Activated CD4-positive, alpha-beta T cell treated with anti-CD3 and anti-CD28 coated beads for 36 hours (primary cell): ENCODE measurements at places on chromosomes 16 and 17. TPM values are rescaled to one million over a fixed set of nuclear protein-coding genes. Genes with fewer than 3 reads are reported as not detected.

DNA sequence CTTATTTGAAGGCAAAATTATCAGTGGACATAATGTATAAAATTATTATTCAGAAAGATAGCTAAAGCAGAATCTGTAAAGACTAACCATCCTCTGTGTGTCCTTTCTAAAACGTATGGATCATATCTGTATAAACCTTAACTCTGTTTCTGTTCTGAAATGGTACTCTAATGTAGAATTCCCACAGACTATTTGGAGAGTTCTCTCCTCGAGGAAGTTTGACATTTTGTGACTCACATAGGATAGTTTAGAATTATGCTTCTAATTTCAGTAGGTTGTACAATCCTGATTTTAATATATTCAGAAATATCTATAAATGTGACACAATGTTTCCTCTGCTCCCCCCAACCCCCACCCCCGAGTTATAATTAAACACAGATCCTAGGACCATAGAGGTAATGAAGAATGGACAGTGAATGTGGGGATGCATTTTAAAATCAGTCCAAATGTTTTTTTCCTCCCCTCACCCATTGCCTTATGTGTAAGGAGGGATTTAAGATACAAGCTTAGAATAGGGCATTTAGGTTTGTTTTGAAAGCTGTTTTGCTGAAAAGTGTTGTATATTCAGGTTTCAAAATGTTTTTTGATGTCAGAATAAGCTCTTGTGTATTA is 66.8 kb downstream of the BCAS3 start:
- no peak overlapping the region for H3K27ac ChIP-seq
- no peak for DNase-seq
- H3K4me1 ChIP-seq: no peaks in the 10 kb centered on the region
- H3K36me3 ChIP-seq: peaks cover 4% of the 10 kb centered on the region
- no peaks in the 10 kb centered on the region for H3K27me3 ChIP-seq

DNA sequence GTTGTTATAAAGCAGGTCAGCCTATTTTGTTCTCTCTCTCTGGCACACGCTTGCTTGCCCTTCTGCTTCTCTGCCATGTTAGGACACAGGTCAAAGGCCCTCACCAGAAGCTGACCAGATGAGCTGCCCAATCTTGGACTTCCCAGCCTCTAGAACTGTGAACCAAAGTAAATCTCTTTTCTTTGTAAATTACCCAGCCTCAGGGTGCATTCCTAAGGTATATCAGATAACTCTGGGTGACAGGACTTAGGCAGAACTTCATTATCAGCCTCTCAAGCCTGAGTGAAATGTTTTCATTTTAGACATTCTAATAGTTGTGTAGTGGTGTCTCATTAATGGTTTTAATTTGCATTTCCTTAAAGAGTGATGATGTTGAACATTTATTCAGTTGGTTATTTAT is 124.3 kb downstream of the CDRT15L2 start:
- no peak overlapping the region for H3K4me3 ChIP-seq
- H3K4me1 ChIP-seq: peaks cover 3% of the 10 kb centered on the region
- H3K27ac ChIP-seq: no peak overlapping the region
- H3K27me3 ChIP-seq: no peaks in the 10 kb centered on the region
- DNase-seq: no peak

DNA sequence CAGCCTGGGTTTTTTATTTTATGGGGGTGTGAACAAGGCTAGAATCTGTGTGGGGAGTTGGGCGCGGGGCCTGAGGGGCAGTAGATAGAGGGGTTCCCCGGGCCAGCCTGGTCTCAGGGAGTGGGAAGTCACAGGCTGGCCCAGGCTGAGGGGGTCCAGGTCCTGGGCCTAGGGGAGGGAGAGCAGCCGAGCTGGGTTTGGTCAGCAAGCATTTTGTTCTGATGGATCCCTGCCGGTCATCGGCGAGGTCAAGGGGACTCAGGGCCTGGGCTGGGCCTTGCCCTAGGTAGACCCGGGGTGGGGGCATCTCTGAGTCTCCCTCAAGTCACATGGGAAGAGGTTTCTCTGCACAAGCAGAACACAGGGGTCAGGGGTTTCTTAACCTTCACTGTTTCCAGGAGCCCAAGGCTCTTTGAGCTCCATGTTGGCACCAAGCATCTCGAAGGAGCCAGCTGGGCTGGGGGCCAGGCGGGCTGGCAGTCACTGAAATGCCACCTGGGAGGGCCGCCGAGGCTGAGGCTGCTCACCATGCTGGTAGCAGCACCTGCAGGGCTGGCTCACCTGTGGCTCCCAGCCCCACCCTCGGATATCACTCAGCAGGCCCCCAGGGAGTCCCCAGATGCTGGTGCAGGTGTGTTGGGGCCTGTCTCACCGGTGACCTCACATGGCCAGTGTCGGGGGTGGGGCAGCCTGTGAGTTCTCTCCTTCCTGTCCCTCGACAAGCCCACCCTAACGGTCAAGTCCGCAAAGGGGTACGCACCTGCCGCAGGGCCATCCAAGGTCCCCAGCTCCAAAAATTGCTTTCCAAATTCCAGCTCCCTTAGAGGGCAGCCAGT is 41.0 kb downstream of the SLC7A5 start:
- no peak overlapping the region for H3K4me3 ChIP-seq
- no peaks in the 10 kb centered on the region for H3K4me1 ChIP-seq
- no peaks in the 10 kb centered on the region for H3K27me3 ChIP-seq
- DNase-seq: peak; percentile 49
- peak overlapping the region; percentile 42 for H3K27ac ChIP-seq

The MT1A gene
- total RNA-seq: 1.1 TPM

- no peaks in the 10 kb centered on the region for H3K27me3 ChIP-seq
- DNase-seq: no peak
- peaks cover 63% of the 10 kb centered on the region for H3K4me1 ChIP-seq
- peaks cover 84% of the 10 kb centered on the region for H3K36me3 ChIP-seq
- H3K27ac ChIP-seq: peak overlapping the region; percentile 72
These were observed 20.2 kb downstream of the IL21R start for GRCh38 chr16:27421961-27422740.

DNA sequence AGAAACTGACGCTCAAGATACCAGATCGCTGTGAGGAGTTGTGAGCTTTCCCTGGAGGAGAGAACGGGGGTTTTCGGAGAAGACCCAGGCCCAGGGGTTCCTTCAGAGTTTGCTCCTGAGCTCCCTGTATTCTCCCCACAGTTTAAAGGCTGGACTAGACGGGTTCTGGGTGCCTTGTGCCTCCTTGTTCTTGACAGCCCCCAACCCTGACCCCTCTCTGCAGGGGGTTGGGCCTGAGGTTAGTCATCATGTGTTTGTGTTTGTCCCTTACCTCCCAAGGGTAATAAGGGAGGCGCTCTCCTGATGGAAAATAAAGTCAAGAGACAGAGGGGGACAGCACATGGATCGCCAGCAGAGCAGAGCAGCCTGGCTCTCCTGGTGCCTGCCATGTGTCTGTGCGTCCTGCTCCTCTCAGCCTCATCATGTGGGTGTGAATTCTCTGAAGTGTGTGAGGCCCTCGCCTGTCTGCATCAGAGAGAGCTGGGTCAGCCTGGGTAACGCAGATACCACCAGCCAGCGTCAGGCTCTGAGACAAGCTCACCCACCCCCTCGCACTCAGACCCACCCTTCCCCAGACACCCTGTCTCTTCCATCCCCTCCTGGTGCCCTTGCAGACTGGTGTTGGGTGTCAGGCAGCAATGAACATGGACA is 8.7 kb downstream of the HEXIM2 start:
- no peak overlapping the region for H3K4me3 ChIP-seq
- H3K27ac ChIP-seq: no peak overlapping the region
- no peaks in the 10 kb centered on the region for H3K36me3 ChIP-seq
- no peak for DNase-seq
- H3K4me1 ChIP-seq: peaks cover 23% of the 10 kb centered on the region
- no peaks in the 10 kb centered on the region for H3K27me3 ChIP-seq

GRCh38 chr16:70437017-70437581 is 1.8 kb downstream of the ST3GAL2 start:
- H3K4me3 ChIP-seq: peak overlapping the region; percentile 96
- peaks cover 52% of the 10 kb centered on the region for H3K4me1 ChIP-seq
- no peaks in the 10 kb centered on the region for H3K27me3 ChIP-seq

- H3K4me1 ChIP-seq: peaks cover 35% of the 10 kb centered on the region
- no peaks in the 10 kb centered on the region for H3K27me3 ChIP-seq
- H3K27ac ChIP-seq: peak overlapping the region; percentile 93
- peak; percentile 39 for DNase-seq
- peaks cover 37% of the 10 kb centered on the region for H3K36me3 ChIP-seq
These were observed 550 bp downstream of the EIF4A3 start for GRCh38 chr17:80146121-80147034.

- no peak for DNase-seq
- no peaks in the 10 kb centered on the region for H3K4me1 ChIP-seq
- no peak overlapping the region for H3K4me3 ChIP-seq
These were observed 157.1 kb upstream of the WSCD1 start for GRCh38 chr17:5913032-5913531.

The SLC6A2 gene
- total RNA-seq: not detected

- peaks cover 10% of the 10 kb centered on the region for H3K36me3 ChIP-seq
- H3K4me3 ChIP-seq: no peak overlapping the region
- no peaks in the 10 kb centered on the region for H3K27me3 ChIP-seq
- no peak overlapping the region for H3K27ac ChIP-seq
- no peak for DNase-seq
These were observed 27.1 kb downstream of the PPM1D start for GRCh38 chr17:60627124-60627523.

The PRSS33 gene
- total RNA-seq: not detected

DNA sequence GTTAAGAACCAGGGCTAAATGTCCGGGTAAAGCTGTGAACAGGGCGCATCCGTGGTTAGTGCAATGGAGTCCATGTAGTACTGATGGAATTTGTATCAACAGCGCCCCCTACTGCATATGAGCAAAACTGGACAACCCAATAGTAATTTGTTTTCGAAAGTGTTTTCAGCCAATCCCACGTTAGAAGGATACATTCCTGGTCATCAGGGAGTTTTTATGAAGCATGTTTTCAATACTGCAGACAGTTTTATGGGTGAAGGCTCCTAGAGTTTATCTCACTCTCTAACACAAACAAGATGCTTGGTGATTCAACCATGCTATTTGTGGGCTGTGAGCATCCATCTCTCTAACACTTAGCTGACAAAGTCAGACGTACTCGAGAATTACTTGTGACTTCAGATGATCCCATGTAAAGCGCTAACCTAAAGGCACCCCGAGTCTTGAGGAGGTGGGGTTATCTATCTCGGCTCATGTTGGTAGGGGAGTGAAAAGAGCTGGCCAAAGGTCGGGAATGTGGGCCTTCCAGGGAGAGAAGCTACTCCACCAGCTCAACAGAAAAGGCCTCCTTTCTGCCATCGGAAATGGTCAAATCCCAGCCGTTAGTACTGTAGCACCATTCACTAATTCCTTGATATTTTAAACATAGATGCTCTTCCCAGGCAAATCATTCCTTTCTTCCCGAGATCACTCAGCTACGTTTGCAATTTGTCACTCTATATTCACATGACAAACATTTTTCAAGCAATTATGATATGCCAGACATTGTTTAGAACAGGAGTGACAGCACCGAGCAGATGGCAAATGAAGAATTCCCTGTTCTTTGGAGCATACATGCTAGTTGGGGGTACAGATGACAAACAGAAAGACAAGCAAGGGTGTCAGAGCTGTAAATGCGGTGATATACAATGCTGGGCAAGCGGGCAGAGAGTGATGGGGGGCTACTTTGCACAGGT is 46.9 kb upstream of the HNF1B start:
- H3K36me3 ChIP-seq: no peaks in the 10 kb centered on the region
- no peak overlapping the region for H3K4me3 ChIP-seq
- no peak overlapping the region for H3K27ac ChIP-seq
- peaks cover 18% of the 10 kb centered on the region for H3K27me3 ChIP-seq
- no peaks in the 10 kb centered on the region for H3K4me1 ChIP-seq
- DNase-seq: peak; percentile 72

DNA sequence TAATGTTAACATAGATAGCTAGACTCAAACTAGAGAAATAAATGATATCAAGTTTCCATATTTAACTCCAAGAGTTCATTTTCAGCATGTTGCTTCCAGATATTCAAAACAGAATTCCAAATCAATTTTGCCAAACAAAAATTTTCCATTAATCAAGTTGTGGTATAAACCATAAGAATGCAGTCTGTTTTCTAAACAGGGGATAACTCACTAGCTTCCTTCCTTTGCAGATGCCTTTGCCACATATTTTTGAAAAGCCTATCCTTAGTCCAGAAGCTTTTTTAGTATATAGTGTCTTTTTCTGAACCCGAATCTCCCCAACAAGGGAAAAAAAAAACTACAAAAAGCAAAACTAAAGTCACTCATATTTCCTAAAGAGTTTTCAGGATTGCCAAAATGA is 61.5 kb downstream of the HELZ start:
- no peak overlapping the region for H3K27ac ChIP-seq
- peaks cover 6% of the 10 kb centered on the region for H3K4me1 ChIP-seq
- no peak for DNase-seq
- no peaks in the 10 kb centered on the region for H3K27me3 ChIP-seq

The ASPA gene
- total RNA-seq: not detected

GRCh38 chr16:35585411-35585810 is 2126.0 kb downstream of the TP53TG3F start:
- no peak for DNase-seq
- no peak overlapping the region for H3K27ac ChIP-seq
- no peak overlapping the region for H3K4me3 ChIP-seq

DNA sequence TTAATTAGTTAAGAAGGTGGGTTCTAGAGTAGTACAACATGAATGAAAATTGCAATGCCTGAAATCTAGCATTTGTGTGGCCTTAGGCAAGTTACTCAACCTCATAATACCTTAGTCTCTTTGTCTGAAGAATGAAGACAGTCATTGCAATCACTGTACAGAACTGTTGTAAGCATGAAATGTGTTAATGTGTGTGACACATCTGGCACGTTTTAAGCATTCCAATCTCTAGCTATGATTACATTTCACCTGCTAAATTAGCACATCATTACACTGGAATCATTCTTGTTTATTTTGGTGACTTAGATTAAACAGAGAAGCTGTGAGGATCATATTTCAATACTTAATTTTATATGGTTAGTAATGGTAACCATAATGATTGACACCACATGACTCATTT is 629.7 kb upstream of the KIF2B start:
- no peak overlapping the region for H3K4me3 ChIP-seq
- no peak for DNase-seq
- no peaks in the 10 kb centered on the region for H3K27me3 ChIP-seq
- H3K4me1 ChIP-seq: no peaks in the 10 kb centered on the region

DNA sequence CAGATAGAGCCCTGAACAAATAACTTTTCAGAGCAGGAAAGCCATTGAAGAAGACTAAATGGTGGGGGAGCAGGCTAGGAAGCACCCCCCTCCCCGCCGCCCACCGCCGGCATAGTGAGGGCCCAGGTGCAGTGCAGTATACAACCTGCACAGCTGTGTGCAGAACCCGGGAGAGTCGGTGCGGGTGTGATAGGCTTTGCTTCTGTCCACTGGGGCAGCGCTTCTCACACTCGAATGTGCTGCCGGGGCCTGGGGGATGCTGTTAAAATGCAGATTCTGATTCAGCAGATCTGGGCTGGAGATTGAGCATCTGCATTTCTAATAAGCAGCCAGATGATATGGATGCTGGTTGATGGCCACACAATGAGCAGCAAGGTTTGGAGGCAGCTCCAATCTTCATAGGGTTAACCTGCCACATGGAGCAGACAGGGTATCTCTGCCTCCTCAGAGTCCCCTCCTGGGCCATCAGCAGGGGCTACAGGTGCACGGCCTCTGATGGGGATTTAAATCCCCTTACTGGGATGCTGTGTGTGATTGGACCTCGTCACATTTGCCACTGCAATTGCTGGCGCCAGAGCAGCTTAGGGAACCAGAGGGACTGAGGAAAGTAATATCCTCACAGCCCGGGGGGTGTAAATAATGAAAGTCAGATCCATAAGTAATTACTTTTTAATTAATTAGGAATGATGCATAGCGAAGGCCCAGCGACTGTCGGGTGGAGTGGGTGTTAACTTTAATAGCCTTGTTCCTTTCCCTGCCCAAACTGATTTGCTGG is 172.0 kb upstream of the RPL38 start:
- H3K4me3 ChIP-seq: no peak overlapping the region
- no peaks in the 10 kb centered on the region for H3K36me3 ChIP-seq
- peaks cover 2% of the 10 kb centered on the region for H3K27me3 ChIP-seq
- no peak overlapping the region for H3K27ac ChIP-seq

The CBLN1 gene
- not detected for total RNA-seq
